ENCODE measurements at places on chromosomes 3 and 15.

- DNase-seq, result no peak
Observed at GRCh38 chr15:42194513-42194912, 13.6 kb downstream of the VPS39 start.

- DNase-seq, result no peak
Observed at GRCh38 chr3:66018057-66019033, 20.4 kb downstream of the MAGI1 start.

DNA sequence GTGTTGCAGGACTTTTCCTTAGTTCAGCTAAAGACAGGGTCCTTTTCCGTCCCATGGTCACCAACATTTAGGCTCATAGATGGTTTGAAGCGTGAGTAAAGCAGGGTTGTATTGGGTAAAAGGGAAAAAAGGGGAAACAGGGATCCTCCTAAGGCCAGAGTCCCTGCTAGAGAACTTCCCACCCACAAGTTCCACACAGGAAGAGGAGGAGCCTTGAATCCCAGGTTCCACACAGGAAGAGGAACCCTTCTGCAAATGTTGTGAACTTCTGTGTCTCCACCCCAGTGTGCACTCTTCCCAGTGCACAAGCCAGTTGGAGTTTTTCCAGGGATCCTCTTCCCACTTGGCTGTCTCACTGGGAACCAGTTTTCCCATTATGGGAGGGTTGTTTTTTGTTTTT is 27.6 kb upstream of the ATP8B4 start:
- DNase-seq, result no peak

DNA sequence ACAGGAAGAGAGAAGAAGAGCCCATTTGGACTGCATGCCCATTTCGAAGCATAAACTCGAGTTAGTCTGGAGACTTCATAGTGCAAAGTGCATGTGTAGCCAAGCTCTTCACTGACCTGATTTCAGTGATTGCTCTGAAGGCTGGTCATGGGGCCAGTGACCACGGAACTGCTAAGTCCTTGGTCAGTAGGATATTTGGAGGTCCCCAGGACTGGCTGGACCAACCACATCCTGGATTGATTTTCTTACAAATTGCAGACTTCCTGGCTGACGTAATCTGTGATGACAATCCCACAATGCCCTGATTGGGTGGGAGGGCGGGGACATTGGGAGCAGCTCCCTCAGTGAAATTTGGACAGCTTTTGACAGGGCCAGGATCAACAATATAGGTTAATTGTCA is 233.4 kb downstream of the CACNA2D3 start:
- DNase-seq, result no peak

DNA sequence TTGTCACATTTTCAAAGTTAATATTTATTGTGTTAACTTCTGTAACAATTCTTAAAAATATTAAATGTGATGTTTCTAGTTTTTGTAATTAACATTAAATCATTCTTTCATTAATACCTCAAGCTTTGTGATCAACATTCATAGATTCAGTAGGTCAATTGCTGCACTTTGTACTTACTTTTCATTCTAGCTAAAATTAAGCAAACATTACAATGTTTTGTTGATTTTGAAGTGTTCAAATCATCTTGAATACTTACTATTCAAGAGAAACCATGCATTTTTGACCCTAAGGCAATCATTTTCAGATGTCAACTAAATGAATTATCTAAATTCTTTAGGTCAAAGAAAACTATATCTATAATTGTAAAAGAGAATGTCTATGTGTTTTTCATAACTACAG is 933.1 kb downstream of the NAALADL2 start:
- no peak for DNase-seq

GRCh38 chr3:188817935-188818269 is 353.9 kb upstream of the TPRG1 start:
- no peak for DNase-seq

GRCh38 chr15:92095693-92096092 is 242.2 kb downstream of the SLCO3A1 start:
- DNase-seq, result no peak

- DNase-seq, result no peak
Observed at GRCh38 chr15:75043509-75044257, 20.3 kb downstream of the PPCDC start.

DNA sequence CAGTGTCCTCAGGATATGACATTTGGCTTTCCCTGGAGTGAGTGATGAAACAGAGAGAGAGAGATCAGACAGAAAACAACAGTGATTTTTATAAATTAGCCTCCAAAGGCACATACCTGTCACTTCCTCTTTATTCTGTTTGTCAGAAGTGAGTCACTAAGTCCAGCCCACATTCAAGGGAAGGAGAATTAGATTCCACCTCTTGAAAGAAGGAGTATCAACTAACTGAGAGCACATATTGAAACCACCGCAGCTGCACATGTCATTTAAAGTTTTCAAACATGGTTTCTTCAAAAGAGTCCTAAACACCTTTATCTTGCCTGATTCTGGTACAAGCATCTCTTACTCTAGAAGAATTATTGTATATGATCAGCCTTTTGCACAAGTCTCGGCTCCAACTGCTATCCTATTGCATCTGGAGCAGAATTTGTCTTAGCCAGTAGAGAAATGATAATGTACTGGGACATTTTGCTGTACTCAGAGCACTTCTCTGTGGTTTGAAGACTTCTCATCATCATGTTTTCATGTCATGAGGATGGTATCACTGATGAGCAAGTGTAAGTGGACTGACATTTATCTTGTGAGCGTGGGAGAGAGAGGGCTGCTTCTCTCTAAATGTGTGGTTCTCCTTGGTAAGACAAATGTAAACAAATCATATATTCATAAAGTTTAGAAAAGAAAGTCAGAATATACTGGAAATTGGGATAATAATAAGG is 338.9 kb upstream of the CFAP20DC start:
- no peak for DNase-seq

DNA sequence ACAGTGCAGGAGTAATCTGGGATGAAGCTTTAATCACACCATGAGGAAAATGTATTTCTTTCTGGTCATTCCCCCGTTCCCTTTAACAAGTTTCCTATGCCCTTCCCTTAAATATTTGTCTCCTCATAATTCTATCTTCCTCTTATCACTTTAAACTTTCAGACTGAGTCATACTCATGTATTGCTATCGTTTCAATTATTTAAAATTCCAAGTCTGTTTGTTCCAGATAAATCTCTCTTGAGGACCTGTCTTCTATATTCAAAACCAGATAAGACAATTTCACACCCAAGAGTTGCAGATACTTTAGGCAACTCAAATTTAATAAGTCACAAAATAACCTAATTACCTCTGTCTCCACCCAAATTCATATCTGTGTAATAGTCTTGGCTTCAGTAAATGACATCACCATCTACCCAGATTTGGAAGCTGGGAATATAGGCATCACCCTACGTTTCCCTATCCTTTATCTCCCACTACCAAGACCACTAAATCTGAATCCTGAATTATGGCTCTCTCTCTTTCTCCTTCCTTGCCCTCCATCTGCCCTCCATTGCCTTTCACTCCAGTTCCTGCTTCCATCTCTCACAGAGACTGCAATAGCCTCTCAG is 220.1 kb downstream of the PYDC2 start:
- no peak for DNase-seq

DNA sequence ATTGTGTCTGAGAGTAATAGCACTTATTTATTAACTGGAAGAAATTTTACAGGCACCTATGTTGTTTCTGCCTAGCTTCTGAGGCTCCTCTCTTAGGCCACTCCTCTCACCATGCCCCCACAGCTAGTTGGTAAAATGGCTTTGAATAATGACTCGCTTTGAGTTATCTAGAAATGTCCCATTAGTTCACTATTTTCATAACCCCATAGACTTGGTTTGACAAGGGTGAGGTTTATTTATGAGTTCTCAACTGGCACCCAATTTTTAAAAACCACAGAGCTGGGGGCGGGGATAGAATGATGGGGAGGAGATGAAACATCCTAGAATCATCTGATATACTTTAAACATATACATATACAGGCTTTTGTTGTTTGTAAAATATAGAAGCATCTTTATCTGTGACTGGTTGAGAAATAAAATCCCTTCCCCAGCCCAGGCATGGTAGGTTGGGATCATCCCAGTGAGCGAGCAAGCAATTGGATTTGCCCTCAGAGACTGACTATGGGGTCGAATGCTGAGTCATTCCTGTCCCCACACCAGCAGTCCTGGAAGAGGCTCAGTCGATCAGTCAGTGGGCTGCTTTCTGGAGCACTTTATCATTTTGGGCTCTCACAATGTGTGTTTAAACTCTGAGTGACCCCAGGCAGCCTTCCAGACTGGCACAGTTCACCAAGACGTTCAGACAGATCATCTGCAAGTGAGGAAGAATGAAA is 60.2 kb upstream of the TSEN2 start:
- DNase-seq, result no peak

GRCh38 chr3:167346171-167346570 is 33.9 kb downstream of the ZBBX start:
- DNase-seq, result no peak

GRCh38 chr15:31357148-31357547 is 30.5 kb downstream of the KLF13 start:
- DNase-seq, result no peak

GRCh38 chr3:52234516-52235447 is 4.2 kb downstream of the TWF2 start:
- no peak for DNase-seq

- no peak for DNase-seq
Observed at GRCh38 chr3:187458921-187459320, 90.7 kb downstream of the RTP4 start.

DNA sequence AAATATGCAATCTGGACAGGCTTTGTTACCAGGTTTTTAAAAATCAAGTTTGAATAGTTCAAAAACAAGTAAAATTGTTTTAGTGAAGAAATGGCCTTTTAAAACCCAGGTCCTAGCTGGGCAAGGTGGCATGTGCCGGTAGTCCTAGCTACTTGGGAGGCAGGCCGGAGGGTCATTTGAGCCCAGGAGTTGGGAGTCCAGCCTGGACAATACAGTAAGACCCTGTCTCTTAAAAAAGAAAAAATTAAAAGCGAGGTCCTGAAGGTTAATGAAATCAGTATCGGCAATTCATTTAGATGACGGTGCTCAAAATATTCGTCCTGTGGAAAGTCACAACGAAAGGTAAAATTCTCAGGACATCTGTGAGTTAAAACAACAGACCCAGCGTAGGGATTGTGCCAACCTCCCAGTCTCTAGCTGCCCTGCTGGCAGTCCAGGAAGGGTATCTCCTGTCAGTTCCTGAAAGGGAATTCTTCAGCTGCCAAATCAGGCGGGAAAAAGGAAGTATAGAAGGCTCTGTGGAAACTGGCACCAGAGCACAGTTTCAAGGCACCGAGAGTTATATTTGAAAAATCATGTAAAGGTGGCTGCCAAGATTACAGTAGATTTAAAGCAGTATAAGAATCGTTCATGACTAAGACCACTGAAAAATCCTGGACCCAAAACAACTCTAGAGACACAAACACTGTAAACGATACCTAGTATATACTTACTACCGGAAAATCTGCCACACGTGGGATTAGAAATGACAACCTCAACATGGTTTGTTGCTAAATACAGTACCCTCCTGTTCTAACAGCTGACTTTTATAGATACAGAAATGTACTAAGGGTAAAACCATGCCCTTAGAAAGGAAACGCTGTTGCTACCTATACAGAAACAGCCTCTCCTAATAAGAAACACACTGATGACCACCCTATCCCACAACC is 1.2 kb upstream of the ABHD17C start:
- DNase-seq, result no peak
